T-cell (primary cell): ENCODE measurements at places on chromosomes 5 and 9.

DNA sequence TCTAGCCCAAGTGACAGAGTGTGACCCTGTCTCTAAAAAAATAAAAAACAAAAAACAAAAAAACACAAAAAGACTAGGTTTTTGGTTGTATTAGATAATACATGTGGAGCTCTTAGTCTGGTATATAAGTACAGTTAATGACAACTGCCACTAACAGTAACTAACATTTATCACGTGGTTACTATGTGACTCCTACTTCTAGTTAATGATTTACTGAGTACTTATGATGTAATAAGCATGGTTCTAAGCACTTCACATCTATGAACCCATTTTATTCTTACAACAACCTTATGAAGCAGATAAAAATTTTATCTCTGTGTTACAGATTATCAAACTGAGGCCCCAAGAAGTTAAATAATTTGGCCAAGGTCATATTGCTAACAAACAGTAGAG lies 6.1 kb upstream of the TMEFF1 start:
- no peak for DNase-seq

GRCh38 chr9:89461265-89461664 lies 36.6 kb downstream of the SEMA4D start:
- DNase-seq = no peak

- DNase-seq = no peak
Observed at GRCh38 chr9:135889564-135890189, 17.7 kb downstream of the CAMSAP1 start.

DNA sequence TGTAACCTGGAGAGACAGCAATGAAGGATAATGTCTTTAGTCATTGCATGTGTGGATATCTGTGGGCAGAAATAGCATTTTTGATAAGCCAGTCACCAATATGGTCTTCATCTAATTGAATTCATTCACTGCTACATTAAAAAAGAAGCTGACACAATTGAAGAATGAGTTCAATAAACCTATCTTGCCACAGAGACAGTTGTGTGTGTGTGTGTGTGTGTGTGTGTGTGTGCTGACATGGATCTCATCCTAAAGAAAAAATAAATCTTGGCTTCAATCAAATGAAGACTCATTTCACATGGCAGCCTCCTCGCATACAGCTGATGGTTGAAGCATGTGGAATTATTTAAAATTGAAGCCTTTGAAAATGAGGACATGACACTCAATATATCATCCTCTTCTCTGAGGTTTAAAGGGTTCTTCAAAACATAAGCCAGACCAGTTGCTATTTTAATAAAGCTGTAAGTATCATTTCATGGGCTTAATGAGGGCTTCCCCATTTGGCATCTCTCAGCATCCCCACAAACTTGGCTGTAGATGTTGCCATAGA lies 118.5 kb upstream of the PTPN3 start:
- DNase-seq = no peak

DNA sequence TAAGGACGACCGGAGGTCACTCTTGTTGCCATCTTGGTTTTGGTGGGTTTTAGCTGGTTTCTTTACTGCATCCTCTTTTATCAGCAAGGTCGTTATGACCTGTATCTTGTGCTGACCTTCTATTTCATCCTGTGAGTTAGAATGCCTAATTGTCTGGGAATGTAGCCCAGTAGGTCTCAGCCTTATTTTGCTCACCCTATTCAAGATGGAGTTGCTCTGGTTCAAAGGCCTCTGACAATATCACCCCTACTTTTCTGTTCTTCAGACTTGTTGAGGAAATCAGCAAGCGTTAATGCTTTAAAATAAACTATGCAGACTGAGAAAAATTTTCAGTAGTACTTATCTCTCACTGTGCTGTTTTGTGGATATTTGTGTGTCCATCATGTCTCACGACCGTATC lies 92.6 kb downstream of the MTRR start:
- no peak for DNase-seq

- DNase-seq = no peak
Observed at GRCh38 chr5:14185326-14186058, 42.4 kb downstream of the TRIO start.

DNA sequence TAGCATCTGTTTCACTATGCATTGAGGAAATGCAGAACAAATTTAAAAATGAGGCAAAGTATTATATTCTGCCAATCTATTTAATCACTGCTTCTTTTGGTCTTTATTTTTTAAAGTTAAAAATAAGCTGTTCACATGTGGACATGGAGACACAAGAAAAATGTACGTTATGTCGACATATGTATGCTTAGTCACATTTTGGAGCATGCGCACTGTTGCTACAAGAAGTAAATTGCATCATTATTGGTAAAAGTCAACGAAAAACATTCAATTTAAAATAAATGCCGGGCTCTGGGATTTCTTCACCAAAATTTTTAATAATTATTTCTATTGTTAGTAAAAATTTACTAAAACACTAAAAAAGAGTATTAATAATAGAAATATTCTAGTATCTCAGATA lies 876.3 kb upstream of the CTNND2 start:
- no peak for DNase-seq

DNA sequence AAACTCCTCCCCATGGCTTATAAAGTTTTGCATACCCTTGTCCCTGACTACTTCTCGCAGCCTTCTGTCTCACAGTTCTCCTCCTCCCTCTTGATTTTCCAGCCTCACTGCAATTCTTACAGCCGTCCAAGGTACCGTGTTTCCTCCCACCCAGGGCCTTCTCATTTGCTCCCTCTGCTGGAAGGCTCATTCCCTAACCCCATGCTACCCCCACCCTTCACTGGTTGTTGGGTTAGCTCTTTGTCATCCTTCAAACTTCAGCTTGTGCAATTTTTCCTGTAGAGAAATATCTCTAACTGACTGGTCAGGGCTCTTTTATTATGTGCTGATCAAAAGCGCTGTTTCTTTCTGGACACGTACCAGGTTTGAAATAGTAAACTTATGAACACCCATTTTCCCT lies 329.2 kb downstream of the EBF1 start:
- DNase-seq = no peak

- DNase-seq = no peak
Observed at GRCh38 chr9:127873223-127873691, 4.2 kb downstream of the AK1 start.
